Psoas muscle (tissue), 8 donors: ENCODE measurements at places on chromosomes 4 and X. TPM values are rescaled to one million over a fixed set of nuclear protein-coding genes. Genes with fewer than 3 reads are reported as not detected.

GRCh38 chrX:39645178-39645895 is 452.4 kb downstream of the BCOR start:
- H3K4me3 ChIP-seq = no peak overlapping the region
- no peaks in the 10 kb centered on the region for H3K36me3 ChIP-seq
- peak overlapping the region; percentile 61 for H3K27ac ChIP-seq

TRO gene
- 1.2 TPM for total RNA-seq

TCP11X1 gene
- not detected for total RNA-seq

- peak overlapping the region; percentile 84 for H3K4me3 ChIP-seq
- DNase-seq = no peak
- H3K36me3 ChIP-seq = no peaks in the 10 kb centered on the region
- no peak overlapping the region for H3K27ac ChIP-seq
- H3K27me3 ChIP-seq = no peaks in the 10 kb centered on the region
Measured at GRCh38 chrX:151398346-151398745, 1.3 kb downstream of the VMA21 start.

GRCh38 chr4:176261481-176261880 is 7.5 kb downstream of the ASB5 start:
- peak overlapping the region; percentile 94 for H3K27ac ChIP-seq
- H3K36me3 ChIP-seq = no peaks in the 10 kb centered on the region
- peaks cover 51% of the 10 kb centered on the region for H3K4me1 ChIP-seq
- DNase-seq = no peak
- no peaks in the 10 kb centered on the region for H3K27me3 ChIP-seq

TLR3 gene
- total RNA-seq = 1.0 TPM

- no peaks in the 10 kb centered on the region for H3K27me3 ChIP-seq
- DNase-seq = no peak
- no peaks in the 10 kb centered on the region for H3K36me3 ChIP-seq
Measured at GRCh38 chrX:79065696-79066095, 78.8 kb upstream of the GPR174 start.

MSANTD1 gene
- total RNA-seq = 0.25 TPM

DNA sequence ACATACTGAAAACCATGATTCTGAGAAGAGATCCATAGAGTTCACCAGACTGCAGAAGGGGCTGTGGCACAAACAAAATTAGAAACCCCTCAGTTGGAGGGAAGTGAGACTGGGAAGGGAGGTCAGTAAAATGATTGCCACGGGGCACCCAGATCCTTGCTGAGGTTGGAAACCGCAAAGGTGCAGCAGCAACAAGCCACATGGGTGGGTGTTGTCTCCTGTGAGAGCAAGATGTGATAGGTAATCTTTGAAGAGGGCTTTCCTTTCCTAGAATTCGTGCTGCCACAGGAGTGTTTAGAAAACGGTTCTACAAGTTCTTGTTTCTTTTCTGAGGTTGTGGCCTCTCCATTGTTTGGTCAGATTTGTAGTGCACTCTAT is 85.5 kb downstream of the NFKB1 start:
- H3K36me3 ChIP-seq = peaks cover 8% of the 10 kb centered on the region
- H3K4me1 ChIP-seq = no peaks in the 10 kb centered on the region
- H3K27ac ChIP-seq = no peak overlapping the region
- no peaks in the 10 kb centered on the region for H3K27me3 ChIP-seq

GRCh38 chr4:40840985-40841571 is 91.3 kb downstream of the NSUN7 start:
- no peaks in the 10 kb centered on the region for H3K27me3 ChIP-seq
- H3K4me3 ChIP-seq = no peak overlapping the region
- DNase-seq = peak; percentile 76
- no peaks in the 10 kb centered on the region for H3K36me3 ChIP-seq
- H3K4me1 ChIP-seq = peaks cover 23% of the 10 kb centered on the region
- peak overlapping the region; percentile 87 for H3K27ac ChIP-seq

DNA sequence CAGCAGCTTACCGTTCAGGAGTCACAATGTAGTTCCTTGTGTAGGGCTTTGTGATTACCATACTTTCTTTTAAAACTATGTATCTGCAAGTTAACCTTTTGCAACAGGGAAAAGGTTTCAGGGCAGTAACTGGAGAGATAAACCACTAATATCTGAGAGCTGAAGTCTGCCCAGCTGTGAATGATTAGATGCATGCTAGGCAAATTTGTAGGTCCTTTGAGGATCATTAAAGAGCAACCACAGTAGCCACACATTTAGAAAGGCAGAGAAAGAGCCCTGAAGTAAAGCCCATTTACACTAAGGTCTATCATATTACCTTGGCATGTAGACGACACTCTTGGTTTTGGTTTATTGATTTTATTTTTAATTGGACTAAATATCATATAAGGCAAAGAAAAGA is 60.0 kb downstream of the ATP8A1 start:
- no peaks in the 10 kb centered on the region for H3K27me3 ChIP-seq
- DNase-seq = no peak
- no peak overlapping the region for H3K27ac ChIP-seq
- no peak overlapping the region for H3K4me3 ChIP-seq
- no peaks in the 10 kb centered on the region for H3K36me3 ChIP-seq

GRCh38 chr4:153137677-153138630 is 66.3 kb upstream of the TRIM2 start:
- no peak overlapping the region for H3K27ac ChIP-seq
- no peaks in the 10 kb centered on the region for H3K4me1 ChIP-seq
- no peaks in the 10 kb centered on the region for H3K27me3 ChIP-seq
- no peak for DNase-seq
- no peak overlapping the region for H3K4me3 ChIP-seq

DNA sequence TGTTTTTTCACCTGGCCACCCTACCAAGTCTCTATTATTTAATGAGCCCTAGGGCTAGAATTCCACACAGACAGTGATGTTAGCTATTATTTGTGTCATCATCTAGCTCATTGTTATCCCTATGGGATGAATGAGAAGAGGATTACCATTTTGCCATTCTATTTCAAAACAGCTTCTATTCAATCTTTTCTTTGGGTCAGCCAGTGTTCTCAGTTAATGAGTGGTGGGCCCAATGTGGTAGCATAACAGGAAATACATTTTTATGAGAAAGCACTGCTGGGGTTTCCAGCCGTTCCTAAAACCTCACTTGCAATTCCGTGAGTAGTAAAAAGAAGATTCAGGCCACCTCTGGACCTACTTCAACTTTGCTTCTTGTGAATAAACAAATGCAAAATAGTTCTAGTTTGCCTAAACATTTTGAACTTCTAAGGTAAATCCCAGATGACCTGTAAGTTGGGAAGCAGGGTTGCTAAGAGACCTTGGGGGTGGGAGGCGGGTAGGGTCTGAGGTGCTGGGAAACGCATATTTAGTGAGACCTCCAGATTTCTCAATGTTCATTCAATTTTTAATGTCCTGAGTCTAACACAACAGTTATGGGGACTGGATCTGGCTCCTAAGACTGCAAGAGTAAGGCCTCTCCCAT is 24.8 kb upstream of the CYP2U1 start:
- no peak overlapping the region for H3K4me3 ChIP-seq
- H3K4me1 ChIP-seq = peaks cover 9% of the 10 kb centered on the region
- peaks cover 3% of the 10 kb centered on the region for H3K36me3 ChIP-seq
- no peak for DNase-seq
- no peak overlapping the region for H3K27ac ChIP-seq

AGTR2 gene
- not detected for total RNA-seq

DNA sequence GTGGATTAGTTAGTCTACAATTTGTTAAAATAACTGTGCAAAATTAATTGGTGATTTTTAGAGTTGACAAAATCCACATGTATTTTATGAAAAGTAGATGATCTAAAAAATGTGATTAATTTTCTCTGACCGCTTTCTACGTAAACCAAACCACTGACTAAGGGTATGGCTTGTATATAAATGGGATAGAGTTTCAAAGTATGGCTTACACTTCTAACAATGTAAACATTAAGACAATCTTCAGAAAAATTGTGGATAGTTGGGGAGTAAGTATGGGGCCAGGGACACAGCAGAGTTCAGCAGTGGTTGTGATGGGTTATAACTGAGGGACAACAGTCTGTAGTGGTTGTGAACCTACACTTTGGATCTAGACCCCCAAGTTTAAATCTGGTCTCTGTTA is 39.8 kb downstream of the GABRA4 start:
- H3K27ac ChIP-seq = no peak overlapping the region
- no peak for DNase-seq
- no peak overlapping the region for H3K4me3 ChIP-seq
- no peaks in the 10 kb centered on the region for H3K36me3 ChIP-seq
- H3K27me3 ChIP-seq = no peaks in the 10 kb centered on the region
- H3K4me1 ChIP-seq = no peaks in the 10 kb centered on the region

TMPRSS11D gene
- not detected for total RNA-seq

GRCh38 chrX:136814847-136815750 is 34.4 kb upstream of the ARHGEF6 start:
- no peaks in the 10 kb centered on the region for H3K4me1 ChIP-seq
- no peak overlapping the region for H3K4me3 ChIP-seq
- H3K36me3 ChIP-seq = peaks cover 19% of the 10 kb centered on the region
- no peak overlapping the region for H3K27ac ChIP-seq
- no peaks in the 10 kb centered on the region for H3K27me3 ChIP-seq

DNA sequence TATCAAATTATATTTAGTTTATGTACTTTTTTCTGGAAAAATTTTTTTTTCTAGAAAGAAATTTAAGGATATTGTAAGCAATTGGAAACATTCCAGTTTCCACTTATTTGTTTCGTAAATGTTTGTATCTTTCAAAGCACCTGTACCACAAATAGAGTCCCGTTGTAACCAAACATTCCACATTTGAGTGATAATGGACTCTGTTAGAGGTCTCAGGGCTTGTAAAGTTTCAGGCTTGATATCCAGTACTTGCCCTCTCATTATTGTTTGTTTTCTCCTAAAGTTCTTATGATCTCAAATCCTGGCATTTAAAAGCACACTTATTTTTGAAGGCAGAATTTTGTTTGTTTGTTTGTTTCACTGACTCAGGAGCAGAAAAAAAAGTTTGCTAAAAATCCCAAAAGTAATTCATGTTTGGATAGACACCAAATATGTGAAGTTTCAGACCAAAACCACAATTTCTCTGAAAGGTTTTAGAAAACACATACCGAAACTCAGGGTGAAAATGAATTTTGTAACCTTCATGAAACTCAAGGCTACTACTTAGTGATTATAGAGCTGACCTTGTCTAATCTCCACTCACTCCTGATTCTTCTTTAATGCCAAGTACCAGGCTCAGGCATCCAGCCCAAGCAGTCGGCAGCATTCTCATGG is 5.7 kb upstream of the TMEM192 start:
- no peaks in the 10 kb centered on the region for H3K27me3 ChIP-seq
- H3K27ac ChIP-seq = no peak overlapping the region
- H3K4me3 ChIP-seq = no peak overlapping the region
- H3K36me3 ChIP-seq = no peaks in the 10 kb centered on the region
- peaks cover 2% of the 10 kb centered on the region for H3K4me1 ChIP-seq

GRCh38 chrX:154091678-154092077 is 5.8 kb downstream of the MECP2 start:
- H3K4me3 ChIP-seq = no peak overlapping the region
- H3K27ac ChIP-seq = no peak overlapping the region
- no peaks in the 10 kb centered on the region for H3K27me3 ChIP-seq
- no peaks in the 10 kb centered on the region for H3K36me3 ChIP-seq

GRCh38 chrX:132267392-132267791 is 48.1 kb upstream of the RAP2C start:
- H3K27me3 ChIP-seq = no peaks in the 10 kb centered on the region
- H3K4me3 ChIP-seq = no peak overlapping the region
- H3K36me3 ChIP-seq = no peaks in the 10 kb centered on the region
- no peak for DNase-seq
- H3K4me1 ChIP-seq = no peaks in the 10 kb centered on the region
- H3K27ac ChIP-seq = no peak overlapping the region

DNA sequence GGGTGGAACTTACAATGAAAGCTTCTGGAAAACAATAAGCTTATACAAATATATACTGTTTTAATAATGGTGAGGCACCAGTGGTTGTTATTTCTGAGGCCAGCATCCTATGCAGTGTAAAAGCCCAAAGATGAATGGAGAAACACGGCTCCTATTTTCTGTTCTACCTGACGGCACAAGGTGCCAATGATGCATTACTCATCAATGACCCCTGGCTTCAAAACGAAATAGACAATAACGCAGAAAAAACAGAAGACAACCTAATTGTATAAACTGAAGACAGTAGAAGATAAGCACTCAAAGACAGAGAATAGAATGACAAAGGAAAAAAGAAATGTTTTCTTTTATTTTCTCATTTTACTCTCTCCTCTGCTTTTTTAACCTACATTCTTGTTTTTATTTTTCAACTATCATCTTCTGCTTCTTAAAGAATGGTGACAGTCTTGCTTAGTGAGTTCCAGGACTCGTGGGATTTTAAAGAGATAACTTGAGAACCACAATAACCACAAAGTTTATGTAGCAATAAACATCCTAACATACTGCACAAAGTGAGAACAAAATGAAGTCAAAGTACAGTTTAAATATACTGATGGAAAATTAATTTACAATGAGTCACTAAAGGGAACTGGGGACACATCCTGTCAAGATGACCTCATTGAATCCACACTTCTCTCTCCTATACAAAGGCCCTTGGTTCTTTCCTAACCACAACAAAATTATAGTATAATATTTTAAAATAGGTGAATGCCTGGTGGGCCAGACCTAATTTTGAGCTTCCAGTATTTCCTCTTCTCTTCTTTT is 169.8 kb downstream of the BTC start:
- no peaks in the 10 kb centered on the region for H3K27me3 ChIP-seq
- H3K4me1 ChIP-seq = no peaks in the 10 kb centered on the region
- H3K27ac ChIP-seq = no peak overlapping the region
- DNase-seq = no peak
- no peaks in the 10 kb centered on the region for H3K36me3 ChIP-seq

DNA sequence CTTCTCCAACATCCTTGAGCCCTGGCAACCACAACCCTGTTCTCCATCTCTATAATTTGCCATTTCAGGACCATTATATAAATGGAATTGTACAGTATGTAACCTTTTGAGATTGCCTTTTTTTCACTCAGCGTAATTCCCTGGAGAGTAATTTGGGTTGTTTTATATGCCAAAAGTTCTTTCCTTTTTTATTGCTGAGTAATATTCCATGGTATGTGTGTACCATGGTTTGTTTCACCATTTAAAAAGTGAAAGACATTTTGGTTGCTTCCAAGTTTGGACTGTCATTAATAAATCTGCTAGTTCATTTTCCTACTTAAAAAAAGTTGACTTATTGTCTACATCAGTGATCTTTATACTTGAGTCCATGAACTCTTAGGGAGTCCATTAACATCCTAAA is 33.0 kb upstream of the SMIM10 start:
- DNase-seq = no peak
- no peak overlapping the region for H3K4me3 ChIP-seq
- no peaks in the 10 kb centered on the region for H3K4me1 ChIP-seq
- H3K27me3 ChIP-seq = no peaks in the 10 kb centered on the region
- no peak overlapping the region for H3K27ac ChIP-seq

- H3K36me3 ChIP-seq = no peaks in the 10 kb centered on the region
- H3K27me3 ChIP-seq = no peaks in the 10 kb centered on the region
- no peak for DNase-seq
- no peak overlapping the region for H3K4me3 ChIP-seq
- no peak overlapping the region for H3K27ac ChIP-seq
Measured at GRCh38 chr4:69322055-69322454, 41.8 kb downstream of the UGT2B28 start.

POF1B gene
- total RNA-seq = not detected

GRCh38 chr4:123841447-123842121 is 445.0 kb downstream of the SPRY1 start:
- H3K4me1 ChIP-seq = peaks cover 33% of the 10 kb centered on the region
- no peaks in the 10 kb centered on the region for H3K36me3 ChIP-seq
- no peak for DNase-seq
- no peak overlapping the region for H3K4me3 ChIP-seq
- no peaks in the 10 kb centered on the region for H3K27me3 ChIP-seq
- H3K27ac ChIP-seq = peak overlapping the region; percentile 64

- DNase-seq = no peak
- no peak overlapping the region for H3K27ac ChIP-seq
- H3K4me3 ChIP-seq = no peak overlapping the region
- no peaks in the 10 kb centered on the region for H3K36me3 ChIP-seq
- no peaks in the 10 kb centered on the region for H3K27me3 ChIP-seq
Measured at GRCh38 chrX:126847143-126847542, 27.6 kb downstream of the PRR32 start.

TRIM75 gene
- not detected for total RNA-seq
